Stimulated activated CD8-positive, alpha-beta memory T cell treated with anti-CD3 and anti-CD28 coated beads, Interleukin-2, amount 100 ng/mL, for 1 hour (primary cell): ENCODE measurements at places on chromosomes 11 and 22.

DNA sequence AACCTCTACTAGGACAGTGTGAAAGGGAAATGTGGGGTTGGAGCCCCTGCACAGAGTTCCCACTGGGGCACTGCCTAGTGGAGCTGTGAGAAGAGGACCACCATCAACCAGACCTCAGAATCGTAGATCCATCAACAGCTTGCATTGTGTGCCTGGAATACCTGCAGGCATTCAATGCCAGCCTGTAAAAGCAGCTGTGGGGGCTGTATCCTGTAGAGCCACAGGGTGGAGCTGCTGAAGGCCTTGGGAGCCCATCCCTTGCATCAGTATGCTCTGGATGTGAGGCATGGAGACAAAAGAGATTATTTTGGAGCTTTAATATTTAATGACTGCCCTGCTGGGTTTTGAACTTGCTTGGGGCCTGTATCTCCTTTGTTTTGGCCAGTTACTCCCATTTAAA is 46.3 kb downstream of the PGR start:
- no peak for DNase-seq

- DNase-seq: no peak
Measured at GRCh38 chr11:114774599-114775361, 96.5 kb downstream of the NXPE2 start.

DNA sequence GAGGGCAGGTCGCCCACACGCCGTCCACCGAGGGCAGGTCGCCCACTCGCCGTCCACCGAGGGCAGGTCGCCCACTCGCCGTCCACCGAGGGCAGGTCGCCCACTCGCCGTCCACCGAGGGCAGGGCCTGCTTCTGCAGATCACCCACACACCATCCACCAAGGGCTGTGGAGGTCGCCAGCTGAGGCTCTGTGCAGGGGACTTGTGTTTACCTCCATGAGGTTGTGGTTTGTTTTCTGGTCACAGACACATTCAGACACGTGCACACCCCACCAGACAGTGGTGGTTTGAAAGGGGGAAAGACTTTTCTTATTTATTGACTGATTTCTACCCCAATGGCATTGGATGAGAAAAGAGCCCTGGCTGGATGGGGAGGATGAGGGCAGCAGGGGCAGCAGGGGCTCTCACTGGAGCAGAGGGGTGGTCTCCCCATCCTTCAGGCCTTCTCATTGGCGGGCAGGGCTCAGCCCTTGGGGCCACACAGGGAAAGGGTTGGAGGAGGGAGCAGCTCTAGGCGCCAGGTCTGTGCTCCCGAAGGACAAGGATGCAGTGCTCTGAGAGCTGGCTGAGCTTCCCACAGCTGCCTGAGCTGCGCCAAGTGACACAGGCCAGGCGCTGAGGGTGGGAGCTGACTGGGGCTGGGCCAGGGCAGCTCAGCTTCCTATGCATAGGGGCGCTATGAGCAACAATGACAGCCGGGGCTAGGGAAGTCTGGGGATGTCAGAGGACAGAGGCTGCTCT is 252.6 kb upstream of the B3GAT1 start:
- DNase-seq: no peak

- DNase-seq: no peak
Measured at GRCh38 chr22:20763630-20764470, 10.1 kb upstream of the SERPIND1 start.

DNA sequence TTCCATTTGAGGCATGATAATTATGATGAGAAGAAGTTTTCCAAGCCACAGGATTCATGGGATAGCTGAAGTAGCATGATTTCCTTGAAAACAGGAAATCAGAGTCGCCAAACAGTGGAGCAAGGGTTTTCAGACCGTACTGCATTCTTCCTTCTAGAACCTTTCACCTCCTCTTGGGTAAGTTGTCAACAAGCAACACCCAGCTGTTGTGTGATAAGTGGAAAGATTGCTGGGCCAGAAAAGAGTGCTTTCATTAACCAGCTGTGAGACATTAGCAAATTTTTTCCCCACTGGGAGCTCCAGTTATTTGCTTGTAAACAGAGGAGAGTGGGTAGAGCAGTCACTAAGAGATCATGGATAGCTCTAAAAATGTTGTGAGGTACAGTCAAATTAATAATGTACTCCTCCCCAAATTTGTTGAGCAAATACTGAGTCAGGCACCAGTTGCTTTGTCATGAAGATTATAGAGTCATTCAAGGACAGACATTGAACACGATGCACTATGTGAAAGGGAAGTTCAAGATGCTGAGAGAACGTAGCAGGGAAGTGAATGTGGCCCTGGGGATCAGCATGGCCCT is 11.7 kb upstream of the MPEG1 start:
- no peak for DNase-seq

DNA sequence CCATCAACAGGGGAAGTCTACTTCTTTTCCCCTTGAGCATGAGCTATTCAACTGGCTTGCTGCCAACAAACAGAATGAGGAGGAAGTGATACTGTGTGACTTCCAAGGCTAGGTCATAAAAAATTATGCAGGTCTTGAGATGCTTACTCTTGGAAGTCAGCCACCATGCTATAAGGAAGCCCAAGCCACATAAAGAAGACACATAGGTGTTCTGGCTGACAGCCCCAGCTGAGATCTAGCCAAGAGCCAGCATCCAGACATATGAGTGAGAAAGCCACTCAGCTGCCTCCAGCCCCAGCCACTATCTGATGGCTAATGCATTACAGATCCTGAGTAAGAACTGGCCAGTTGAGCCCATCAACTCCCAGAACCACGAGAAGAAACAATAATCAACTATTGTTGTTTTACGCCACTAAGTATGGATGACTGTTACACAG is 31.0 kb upstream of the PPP2R1B start:
- DNase-seq: no peak
